Midbrain (tissue), 1 donor: ENCODE measurements at places on chromosomes 12 and 14.

GRCh38 chr14:49527221-49527620 is 59.0 kb downstream of the RPS29 start:
- DNase-seq: no peak

- DNase-seq: peak; percentile 18
Observed at GRCh38 chr12:59372956-59373355, 222.9 kb upstream of the SLC16A7 start.

DNA sequence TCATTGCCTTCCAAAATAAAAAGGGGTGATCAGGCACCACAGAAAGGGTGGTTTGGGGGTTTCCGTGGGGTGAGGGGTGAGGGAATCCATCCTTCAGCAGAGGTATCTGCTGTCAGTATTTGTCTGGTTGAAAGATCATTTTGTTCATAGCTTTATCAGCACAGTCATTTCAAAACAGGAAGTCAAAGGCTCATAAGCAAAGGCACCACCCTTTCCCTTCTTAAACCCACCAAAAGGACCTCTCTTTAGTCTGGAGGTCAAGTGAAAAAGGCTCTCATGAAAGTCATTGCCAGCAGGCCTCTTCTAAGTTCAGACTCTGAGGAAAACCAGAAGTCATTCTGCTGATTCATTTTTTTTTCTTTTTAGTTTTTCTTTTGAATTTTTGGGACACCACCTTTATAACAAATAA is 6.2 kb downstream of the CHST11 start:
- no peak for DNase-seq

GRCh38 chr14:68027276-68027675 is 207.7 kb downstream of the RAD51B start:
- DNase-seq: no peak

DNA sequence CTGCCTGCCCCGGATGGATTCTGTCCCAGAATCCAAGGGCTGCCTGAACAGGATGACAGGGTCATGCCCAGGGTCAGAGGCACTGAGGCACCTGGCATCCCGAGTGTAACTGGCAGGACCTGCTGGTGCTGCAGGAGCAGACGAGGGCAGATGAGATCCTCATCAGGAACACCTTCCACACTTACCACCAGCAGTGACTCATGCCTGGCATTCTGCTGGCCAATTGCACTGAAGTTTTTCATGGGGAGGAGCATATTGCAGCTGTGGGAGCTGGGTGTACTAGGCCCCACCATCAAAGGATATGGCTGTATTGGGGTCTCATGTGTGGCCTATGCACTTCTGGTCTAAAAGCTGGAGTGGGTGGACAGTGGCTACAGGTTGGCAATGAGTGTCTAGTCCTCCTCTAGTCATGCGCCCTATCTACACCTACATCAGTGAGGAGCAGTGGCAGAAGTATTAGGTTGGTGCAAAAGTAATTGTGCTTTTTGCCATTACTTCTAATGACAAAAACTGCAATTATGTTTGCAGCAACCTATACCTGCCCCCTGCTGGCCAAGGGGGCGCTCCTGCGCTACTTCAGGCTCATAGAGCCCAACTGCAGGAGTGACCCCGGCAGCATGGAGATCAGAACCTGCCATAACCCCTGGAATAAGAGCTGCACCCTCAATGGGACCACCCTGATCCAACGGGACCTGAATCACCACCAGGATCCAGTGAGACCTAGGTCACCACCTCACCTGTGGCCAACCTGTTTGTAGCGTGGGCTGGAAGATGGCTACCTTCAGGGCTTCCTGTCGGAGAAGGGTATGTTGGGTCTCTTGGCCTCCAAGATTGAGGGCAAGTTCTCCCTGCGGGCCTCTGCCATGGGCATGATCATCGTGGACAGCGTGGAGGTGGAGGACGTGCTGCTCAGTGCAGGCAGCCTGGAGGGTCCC is 8.0 kb upstream of the C12orf42 start:
- DNase-seq: peak; percentile 8

DNA sequence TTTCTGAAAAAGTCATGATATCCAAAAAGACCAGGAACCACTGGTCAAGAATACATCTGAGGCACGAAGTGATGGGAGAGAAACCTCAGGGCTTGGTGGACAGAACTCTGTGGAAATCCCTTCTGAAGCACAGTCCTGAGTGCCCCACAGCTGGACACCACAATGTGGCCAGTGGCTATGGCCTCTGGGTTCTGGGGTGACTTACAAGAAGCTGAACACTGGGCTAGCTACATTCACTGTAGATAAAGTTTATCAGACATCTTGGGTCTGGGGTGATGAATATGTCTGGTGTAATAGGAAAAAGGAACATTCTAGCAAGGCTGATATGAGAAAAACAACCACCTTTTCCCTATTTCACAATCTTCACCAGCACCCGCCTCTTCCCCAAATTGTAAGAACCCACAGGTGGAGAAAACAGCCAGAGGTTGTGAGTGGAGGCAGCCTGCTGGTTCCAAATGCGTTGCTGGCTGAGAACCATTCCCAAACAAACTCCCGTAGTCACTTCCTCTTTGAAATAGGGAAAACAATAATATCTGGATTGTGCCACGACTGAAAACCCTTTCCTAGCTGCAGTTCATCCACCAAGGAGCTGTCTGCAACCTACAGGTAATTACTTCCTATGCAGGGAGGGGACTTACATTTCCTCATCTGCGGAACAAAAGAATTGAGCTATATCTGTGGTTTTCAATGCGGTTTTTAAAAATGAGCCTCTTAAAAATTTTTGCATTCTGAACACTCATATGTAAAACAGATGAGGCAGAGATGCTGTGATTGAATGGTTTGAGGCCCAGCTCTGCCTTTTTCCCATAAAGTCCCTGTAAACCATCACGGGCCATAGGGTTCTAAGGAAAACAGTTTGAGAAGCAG is 193.6 kb downstream of the SLC41A2 start:
- DNase-seq: no peak

DNA sequence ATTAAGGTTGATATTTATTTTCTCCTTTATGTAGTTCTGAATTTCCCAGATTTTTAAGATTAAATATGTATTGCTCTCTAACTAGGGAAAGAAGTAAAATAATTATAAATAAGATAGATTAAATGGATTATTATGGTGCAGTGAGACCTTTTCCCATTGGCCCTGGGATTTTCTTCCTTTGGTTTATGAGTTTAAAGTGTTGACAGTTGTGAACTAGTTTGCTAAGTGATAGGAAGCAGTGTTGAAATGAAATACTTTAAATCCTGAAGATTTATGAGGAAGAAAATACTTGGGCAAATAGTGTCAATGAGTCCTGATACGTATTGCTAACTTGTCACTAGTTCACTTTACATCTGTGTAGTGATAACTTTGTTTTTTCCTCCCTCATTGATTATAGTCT is 188.9 kb downstream of the RAD51B start:
- DNase-seq: no peak

DNA sequence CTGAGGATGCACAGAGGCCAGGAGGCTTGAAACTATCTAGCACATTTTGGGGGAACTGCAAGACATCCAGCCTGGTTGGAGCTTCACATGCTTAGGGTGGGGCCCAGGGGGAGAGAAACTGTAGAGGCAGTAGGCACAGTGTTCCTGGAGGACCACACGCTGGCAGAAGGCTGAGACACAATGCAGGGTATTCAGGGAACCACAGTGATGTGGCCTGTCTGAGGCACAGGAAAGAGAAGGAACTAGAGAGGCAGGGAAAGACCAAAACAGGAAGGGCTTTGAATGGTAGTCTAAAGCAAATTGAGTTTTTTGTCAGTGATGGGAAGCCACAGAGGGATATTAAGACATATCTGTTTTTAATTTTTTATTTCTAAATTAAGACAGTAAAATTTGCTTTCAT is 100.2 kb upstream of the PRICKLE1 start:
- no peak for DNase-seq

- DNase-seq: no peak
Observed at GRCh38 chr12:128864516-128865186, 11.4 kb downstream of the GLT1D1 start.

GRCh38 chr14:105526776-105527380 is 495 bp downstream of the TMEM121 start:
- no peak for DNase-seq

- DNase-seq: peak; percentile 23
Observed at GRCh38 chr14:59688224-59689170, 111.9 kb upstream of the CCDC175 start.
